Natural killer cell treated with Interleukin-12 subunit alpha and Interleukin-12 subunit beta and Interleukin-15 and Interleukin-18, amount 100 ng/mL, for 72 hours (primary cell): ENCODE measurements at places on chromosomes 6 and 20. TPM values are rescaled to one million over a fixed set of nuclear protein-coding genes. Genes with fewer than 3 reads are reported as not detected.

GRCh38 chr20:62916703-62917476 lies 9.4 kb downstream of the DIDO1 start:
- no peaks in the 10 kb centered on the region for H3K36me3 ChIP-seq
- peak overlapping the region; percentile 67 for H3K4me3 ChIP-seq
- peaks cover 71% of the 10 kb centered on the region for H3K4me1 ChIP-seq
- peak overlapping the region; percentile 85 for H3K27ac ChIP-seq

- DNase-seq = no peak
- no peak overlapping the region for H3K27ac ChIP-seq
- no peaks in the 10 kb centered on the region for H3K27me3 ChIP-seq
- H3K4me3 ChIP-seq = no peak overlapping the region
Observed at GRCh38 chr20:17782768-17783167, 83.0 kb downstream of the BANF2 start.

GRCh38 chr20:54305421-54305820 lies 97.5 kb downstream of the PFDN4 start:
- H3K4me1 ChIP-seq = no peaks in the 10 kb centered on the region
- no peak overlapping the region for H3K4me3 ChIP-seq
- no peak overlapping the region for H3K27ac ChIP-seq

DNA sequence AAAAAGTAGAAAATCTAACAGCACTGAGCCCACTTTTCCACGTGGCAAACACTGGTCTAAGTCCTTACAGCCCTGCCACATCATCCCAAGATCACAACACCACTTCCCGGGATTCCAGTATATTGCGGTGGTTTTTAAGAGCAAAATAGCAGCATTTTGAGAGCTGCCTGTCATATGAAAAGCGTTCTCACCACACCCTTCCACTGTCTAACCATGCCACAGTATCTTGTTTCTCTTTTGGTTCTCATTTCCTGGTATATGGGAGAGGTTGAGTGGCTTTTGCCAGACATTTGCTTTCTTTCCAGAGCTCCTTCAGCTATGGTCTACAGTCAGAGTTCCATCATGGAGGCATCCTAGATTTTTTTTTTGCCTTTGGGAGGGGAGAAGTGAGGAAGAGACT lies 243.0 kb downstream of the TSHZ2 start:
- H3K27me3 ChIP-seq = peaks cover 31% of the 10 kb centered on the region
- H3K4me3 ChIP-seq = no peak overlapping the region
- H3K4me1 ChIP-seq = peaks cover 13% of the 10 kb centered on the region
- DNase-seq = no peak

GRCh38 chr6:89522778-89523177 lies 89.8 kb downstream of the ANKRD6 start:
- no peak overlapping the region for H3K27ac ChIP-seq
- no peaks in the 10 kb centered on the region for H3K36me3 ChIP-seq
- no peaks in the 10 kb centered on the region for H3K4me1 ChIP-seq
- DNase-seq = no peak

Gene CD83
- 31.4 TPM for total RNA-seq

GRCh38 chr20:8315639-8316573 lies 183.8 kb downstream of the PLCB1 start:
- DNase-seq = no peak
- no peaks in the 10 kb centered on the region for H3K36me3 ChIP-seq
- H3K4me3 ChIP-seq = no peak overlapping the region
- peaks cover 11% of the 10 kb centered on the region for H3K4me1 ChIP-seq
- no peak overlapping the region for H3K27ac ChIP-seq

- H3K27me3 ChIP-seq = peaks cover 8% of the 10 kb centered on the region
- no peaks in the 10 kb centered on the region for H3K4me1 ChIP-seq
- no peak for DNase-seq
- no peaks in the 10 kb centered on the region for H3K36me3 ChIP-seq
Observed at GRCh38 chr6:12327988-12328387, 37.8 kb downstream of the EDN1 start.
